ENCODE measurements at places on chromosomes 3 and 15.
A peak's percentile ranks its signal among the peaks of the same experiment; 100 is the strongest.

- no peak for DNase-seq
These were observed 215.2 kb upstream of the ROPN1 start for GRCh38 chr3:124207077-124207476.

DNA sequence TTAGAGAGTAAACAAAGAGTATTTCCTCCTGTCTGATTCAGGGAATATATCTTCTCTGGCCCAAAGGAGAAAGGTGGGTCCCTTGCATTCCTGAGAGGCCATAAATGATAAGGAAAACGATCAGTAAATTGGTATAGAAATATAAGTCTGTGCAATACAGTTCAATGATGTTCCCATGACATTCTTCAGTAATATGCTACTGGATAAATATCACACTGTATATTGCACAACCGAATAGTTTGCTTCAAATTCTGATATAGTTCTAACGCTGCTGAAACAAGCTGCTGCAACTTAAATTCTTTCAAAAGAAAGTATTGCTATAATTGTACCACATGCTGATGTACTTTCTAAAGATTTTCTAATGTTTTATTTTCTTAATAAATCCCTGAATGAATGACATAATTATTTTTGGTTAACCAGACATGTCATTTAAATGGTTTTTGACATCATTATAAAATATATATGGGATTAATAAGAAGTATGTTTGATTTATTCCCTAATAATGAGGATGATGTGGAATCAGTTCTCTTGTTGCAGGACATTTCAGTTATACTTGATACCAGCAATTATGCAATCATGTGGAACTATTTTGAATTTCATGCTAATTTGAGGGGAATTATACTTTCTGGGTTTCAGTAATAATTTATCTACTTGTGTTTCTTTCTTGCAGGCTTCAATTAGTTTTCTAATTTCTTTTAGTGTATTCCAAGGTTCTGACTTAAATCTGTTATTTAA, 44.9 kb downstream of the FGF7 start:
- DNase-seq = no peak

- no peak for DNase-seq
These were observed 568.9 kb downstream of the EDEM1 start for GRCh38 chr3:5756443-5756842.

- DNase-seq = no peak
These were observed 733.4 kb downstream of the TUSC7 start for GRCh38 chr3:117443014-117443413.

DNA sequence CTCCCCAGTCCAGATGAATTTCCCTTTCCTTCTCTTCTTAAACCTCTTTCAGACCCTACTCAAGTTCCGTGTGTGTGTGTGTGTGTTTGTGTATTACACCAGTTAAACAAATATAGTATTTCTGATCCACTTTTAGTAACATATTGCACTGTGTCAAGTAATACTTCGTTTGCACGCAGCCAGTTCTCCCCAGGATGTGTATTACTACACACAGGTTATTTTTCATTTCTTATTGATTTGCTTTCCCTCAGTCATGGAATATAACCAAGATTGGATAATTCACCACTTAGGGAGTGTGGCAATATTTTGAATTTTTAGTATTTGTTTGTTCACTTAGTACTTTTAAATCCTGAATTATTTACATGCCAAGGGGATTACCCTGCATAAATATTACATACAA, 667.0 kb downstream of the NR2F2 start:
- DNase-seq = no peak

DNA sequence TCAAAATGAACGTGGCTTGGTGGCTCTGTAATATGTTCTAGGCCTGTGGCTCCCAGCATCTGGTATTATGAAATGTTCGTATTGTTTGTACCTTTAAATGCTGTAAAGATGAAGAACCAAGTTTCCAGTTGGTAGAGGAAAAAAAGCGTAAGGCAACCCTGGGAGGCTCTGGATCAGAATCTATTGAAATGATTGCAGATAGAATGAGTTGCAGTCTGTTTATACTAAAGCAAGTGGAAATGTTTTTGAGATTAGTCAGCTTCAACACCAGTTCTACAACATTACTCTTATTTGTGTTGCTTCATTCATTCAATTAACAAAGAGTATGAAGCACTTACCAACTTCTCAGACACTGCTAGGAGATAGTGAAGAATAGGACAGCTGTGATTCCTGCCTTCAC, 5.3 kb downstream of the ARL6IP5 start:
- no peak for DNase-seq

DNA sequence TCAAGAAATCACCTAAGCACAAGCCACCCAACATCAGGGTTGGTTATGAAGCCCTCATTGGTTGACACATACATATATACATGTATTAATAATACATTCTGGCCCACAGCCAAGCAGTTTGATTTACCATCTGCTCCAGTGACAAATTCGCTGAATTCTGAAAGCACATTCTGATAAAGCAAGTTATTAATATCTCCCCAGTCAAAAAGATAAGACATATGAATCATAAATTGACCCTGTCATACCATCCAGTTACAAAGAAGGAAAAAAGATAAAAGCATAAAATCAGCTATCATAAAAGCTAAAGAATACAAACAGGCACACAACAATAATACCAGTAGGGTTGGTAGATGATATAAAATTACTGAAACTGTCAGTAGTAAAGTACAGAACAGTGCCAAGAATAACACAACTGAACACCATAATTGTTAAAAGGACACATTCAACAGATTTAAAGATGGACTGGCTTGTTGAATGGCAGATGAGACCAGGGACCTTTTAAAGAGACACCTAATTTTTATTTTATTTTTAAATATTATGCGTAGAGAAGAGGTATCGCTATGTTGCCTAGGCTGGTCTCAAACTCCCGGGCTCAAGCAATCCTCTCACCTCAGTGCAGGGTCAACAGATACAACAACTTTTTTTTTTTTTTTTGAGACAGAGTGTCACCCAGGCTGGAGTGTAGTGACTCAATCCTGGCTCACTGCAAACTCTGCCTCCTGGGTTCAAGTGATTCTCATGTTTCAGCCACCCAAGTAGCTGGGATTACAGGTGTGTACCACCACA, 7.7 kb downstream of the SNX4 start:
- peak; percentile 12 for DNase-seq

GRCh38 chr3:157618075-157618760, 115.0 kb upstream of the VEPH1 start:
- peak; percentile 56 for DNase-seq

DNA sequence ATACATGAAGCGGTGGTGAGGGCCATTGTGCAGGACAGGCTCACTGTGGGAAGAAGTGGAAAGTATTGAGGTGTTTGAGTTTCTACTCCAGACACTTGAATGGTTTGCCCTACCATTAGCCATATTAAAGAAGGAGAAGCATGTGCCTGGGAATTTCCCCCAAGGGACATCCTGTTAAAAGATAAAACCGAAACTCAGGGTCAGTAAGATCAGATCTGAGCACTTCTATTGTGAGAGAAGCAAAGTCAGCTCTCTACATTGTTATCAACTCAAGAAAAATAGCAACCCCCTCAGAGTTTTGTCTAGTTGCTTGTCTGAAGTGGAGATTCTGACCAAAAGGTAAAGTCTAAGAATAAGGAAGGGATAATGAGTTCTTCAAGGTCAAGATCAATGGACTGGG, 269.8 kb downstream of the CHST2 start:
- DNase-seq = no peak
